ENCODE measurements at places on chromosomes 7 and 10.

DNA sequence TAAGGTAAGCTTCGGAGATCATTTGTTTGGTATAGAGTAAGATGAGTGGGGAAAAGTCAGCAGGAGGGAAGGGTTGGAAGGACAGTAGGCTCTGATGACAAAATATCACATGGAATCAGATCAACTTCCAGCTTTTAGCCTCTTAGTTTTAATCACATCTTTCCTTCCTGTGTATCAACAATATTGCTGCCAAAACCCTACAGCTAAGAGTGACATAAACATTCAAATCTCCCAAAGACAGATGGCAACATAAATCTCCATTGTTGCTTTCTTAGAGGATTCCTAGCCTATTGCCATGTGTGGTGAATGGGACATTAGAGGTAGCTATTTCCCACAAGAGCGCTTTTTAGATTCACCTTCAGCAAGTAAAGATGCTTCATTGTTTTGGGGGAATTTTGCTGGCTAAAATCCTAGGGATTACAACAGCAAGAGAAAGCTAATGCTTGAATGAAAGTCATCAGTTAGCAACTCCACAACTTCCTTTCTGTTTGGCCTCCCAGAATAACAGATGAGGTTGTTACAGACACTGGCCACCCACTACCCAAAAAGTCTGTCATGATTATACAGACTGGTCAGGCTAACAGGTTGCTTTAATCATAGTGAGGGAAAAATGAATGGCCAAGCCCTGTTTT, 35.2 kb upstream of the FZD1 start:
- no peak for DNase-seq

DNA sequence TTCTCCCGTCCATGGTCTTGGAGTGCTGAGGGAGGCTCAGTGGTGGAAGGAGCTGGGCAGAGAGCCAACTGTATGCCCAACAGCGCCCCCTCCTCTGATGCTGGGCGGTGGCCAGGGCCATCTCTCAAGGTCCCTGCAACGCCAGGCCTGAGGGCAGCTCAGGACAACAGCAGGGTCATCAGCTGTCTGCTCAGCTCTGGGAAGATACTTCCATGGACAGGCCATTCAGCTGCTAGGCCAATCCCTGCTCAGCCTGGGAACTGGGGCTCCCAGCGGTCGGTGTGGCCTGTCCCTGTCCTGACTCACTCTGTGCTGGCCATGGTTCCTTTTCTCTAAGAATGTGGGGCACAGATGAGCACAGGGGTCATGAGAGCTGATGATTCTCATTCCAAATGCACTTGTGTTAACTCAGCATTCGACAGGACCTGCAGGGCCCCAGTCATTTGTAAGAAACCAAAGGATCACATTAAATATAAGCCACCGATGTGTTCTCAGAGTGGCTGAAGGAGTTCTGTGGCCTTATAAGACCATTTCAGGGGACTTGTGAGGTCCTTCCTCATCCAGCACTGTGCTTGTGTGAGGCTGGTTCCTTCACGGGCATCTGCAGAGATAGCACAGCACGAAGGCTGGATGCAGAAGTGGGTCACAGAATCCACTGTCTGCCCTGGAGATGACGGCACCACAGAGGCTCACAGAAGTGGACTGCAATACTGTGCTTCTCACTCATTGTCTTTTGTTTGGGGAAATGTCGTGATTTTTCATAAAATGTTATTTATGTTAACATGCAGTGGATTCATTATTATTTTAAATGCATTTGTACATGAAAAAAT, 73.0 kb downstream of the ADCY1 start:
- no peak for DNase-seq

- no peak for DNase-seq
Measured at GRCh38 chr7:29239638-29240037, 45.1 kb downstream of the CHN2 start.

DNA sequence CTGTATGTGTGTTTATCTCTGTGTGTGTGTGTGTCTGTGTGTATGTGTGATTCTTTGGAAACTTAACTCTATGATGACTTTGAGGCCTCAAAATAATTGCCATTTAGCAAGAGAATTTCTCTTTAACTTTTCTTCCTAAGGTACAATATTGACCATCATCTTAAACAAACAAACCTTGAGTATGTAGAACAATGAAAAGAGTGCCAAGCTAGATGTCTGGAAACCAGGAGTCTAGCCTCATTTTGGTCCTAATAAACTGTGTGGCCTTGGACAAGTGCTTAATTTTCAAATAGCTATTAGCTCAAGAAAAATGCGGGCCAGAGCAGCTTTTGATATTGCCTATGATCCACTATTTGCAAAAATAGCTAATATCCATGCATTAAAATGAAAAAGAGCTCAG, 119.3 kb downstream of the RNLS start:
- no peak for DNase-seq

GRCh38 chr10:118732245-118733165, 22.3 kb downstream of the CACUL1 start:
- no peak for DNase-seq

DNA sequence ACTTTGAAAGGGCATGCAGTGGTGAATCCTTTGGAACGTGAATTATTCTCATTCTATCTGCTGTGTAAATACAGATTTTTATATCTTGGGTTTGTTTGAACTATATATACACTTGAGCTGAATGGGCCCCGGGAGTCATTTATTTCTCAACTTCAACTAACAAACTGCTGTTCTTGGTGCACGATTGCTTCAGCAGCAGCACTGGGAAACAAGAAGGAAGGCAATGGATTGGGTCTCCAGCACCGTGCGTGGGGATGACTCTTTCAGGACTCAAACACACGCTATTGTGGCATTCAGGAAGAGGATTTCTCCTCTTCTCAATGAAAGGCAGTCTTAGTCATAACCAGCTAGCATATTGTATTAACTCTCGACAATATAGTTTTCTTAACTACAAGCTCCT, 226.0 kb upstream of the NFE2L3 start:
- DNase-seq: no peak

DNA sequence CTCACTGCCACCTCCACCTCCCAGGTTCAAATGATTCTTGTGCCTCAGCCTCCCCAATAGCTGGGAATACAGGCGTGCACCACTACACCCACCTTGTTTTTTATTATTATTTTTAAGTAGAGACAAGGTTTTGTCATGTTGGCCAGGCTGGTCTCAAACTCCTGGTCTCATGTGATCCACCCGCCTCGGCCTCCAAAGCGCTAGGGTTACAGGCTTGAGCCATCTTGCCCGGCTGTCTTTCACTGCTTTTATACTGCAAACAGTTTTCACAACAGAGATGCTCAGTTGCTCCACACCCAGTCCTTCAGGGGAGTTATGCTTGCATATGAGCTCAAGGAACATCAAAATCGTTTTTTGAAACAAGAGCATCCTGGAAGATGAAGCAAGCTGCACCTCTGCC, 1.3 kb upstream of the PRR15 start:
- DNase-seq: no peak

DNA sequence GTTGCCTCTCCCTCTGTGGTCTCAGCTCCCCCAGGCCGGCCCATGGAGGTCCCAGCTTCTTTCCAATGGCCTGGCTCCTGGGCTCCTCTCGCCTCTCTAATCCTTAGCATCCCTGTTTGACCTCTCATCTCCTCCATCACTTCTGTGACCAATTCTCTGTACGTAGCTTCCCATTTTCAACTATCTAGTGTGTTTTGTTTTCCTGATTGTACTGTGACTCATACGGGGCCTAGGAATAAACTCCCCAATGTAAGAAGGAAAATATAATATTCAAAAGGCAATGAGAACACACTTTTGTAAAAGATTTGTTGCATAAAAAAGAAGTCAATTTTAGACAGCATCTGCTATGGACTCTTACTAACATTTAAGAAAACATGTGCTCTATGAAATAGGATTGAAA, 90.3 kb downstream of the MKX start:
- no peak for DNase-seq

GRCh38 chr7:80411621-80412020, 100.2 kb downstream of the GNAT3 start:
- DNase-seq: no peak

DNA sequence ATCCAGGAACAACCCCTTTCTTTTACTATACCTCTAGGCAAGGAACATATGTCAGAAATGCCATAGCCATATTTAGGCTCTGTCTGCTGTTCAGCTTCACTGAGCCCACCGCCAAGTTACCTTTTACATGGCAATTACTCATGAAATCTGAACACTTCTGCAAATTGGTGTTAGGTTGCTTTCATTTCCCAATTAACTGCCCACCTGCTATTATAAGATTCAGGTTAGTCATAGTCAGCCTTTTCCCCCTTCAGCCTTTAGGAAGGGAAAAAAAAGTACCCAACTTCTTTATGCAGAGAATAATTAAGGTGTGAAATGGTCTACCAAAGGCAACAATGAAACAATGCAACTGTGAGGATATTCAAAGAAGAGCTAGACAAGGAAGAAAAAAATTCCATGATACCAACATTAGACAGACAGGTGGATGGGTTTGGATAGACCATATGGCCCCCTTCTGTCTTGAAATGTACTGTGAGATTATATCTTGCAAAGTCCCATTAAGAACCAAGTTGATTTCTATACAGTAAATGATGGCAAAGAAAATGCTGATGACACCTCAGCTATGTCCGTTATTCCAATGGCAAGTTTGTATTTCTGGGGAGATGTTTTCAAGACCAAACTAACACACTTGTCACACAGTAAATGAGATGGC, 442.1 kb upstream of the NRP1 start:
- no peak for DNase-seq

DNA sequence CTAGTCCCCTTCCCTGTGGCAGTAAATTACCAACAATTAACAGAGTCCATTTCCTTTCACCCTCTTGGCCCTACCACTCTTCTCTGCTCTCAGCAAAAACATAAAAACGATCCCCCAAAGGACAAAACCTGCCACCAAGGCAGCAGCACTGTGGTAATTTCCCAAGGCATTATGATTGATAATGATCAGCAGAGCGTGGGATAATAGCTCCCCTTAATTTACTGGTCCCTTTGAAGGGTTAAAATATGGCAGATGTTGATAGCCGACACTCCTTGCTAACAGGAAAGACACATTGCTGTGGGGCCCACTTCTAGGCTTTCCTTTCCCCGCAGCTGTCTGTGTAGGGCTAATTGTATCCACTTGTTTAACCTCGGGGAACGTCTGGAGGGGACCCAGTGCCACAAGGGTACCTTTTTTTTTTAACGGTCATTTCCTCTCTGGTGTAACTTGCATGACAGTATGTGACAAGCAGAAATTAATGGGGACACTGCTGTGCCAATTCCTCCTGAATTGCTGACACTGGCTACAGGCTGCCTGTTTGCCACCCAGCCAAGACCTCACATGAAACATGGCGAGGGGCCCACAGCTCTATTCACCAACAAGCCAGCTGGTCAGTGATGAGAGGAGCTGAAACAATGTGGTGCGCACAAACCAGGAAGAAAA, 81.3 kb downstream of the CDK6 start:
- DNase-seq: no peak

DNA sequence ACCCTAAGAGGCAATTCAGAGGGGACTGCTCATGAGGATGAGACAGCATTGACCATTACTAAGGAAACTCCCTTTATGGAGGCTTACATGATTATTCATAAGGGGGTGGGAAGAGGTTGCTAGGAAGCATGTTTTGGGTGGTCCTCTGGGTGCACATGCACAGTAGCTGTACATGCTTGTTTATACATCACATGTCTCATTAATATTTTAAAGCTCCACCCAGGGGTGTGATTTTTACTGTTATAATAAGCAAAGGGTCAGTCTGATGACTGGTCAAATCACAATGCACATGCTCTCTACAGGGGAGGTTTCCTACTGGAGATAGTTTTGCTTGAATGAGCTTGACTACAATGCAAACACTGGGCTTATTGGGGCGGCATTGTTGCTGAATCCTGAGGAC, 23.8 kb upstream of the PPP1R9A start:
- no peak for DNase-seq

DNA sequence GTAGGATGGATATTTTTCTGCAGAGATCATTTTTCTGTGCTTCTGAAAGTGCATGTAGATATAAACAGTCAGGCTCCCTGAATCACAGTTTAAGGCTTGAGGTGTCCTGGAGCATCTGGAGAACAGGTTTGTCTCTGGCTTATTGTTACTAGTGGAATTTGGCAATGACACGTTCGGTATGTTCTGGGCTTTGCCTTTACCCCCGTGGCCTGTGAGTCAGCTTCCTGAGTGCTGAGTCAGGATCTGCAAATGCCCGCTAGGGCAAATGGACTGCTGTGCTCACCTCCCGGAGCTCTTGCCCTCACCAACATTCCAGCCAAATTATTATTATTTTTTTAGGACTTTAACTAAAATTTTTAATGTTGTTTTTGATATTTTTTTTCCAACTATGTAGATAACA, 192.5 kb upstream of the PRSS1 start:
- DNase-seq: peak; percentile 14

DNA sequence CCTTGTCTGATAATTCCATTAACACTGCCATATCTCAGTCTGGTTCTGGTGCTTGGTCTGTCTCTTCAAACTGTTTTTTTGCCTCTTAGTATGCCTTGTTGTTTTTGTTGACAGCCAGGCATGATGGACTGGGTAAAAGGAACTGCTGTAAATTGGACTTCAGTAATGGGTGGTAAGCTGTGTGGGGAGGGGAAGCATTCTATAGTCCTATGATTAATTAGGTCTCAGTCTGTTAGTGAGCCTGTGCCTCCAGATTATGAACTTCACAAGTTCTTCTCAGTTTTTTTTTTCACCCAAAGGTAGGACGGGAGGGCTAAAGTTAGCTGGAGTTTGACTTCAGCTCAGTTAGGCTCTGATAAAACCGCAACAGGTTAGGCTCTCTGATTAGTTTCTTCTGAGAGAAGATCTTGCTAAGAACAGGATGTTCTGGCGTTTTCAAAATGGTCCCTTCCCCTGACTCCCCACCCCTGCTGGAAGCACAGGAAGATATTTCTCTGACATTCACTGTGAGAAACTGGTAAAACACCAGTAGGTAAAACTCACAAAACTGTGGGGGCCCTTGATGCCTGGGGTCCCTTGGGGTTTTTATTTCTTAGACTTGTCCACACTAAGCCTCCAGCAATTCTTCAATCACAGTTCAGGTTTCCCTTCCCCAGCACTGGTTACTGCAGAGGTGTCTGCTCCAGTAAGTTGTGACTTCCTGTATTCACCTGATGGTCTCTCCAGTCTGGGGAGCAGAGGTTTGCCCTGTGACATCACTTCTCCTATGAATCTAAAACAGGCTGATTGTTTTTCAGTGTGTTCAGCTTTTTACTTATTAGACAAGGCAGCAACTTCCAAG, 43.3 kb upstream of the CCDC71L start:
- DNase-seq: peak; percentile 11

DNA sequence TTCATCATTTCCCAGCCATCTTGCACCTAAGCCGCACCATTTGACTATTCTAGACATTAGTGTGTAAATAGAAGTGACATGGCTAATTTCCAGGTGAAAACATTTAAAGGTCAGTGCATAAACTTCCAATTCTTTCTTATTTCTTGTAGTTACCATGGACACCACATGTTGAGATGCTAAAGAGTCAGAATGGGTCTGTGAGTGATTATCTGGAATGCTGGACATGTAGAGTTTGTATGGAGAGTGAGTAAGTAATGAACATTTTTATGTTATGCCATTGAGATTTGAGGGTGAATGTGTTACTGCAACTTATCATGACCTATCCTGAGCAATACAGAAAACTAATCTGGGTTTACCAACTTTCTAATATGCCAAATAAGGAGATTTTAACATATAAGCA, 60.4 kb downstream of the MEOX2 start:
- no peak for DNase-seq
